Right atrium auricular region (tissue), 2 donors: ENCODE measurements at places on chromosomes 2 and 18. TPM values are rescaled to one million over a fixed set of nuclear protein-coding genes. Genes with fewer than 3 reads are reported as not detected.

The CD8B2 gene
- total RNA-seq, result not detected

The SIGLEC15 gene
- not detected for total RNA-seq

The SCN3A gene
- total RNA-seq, result 2.6 TPM

The TOGARAM2 gene
- total RNA-seq, result 2.0 TPM

The AOX1 gene
- total RNA-seq, result 48.2 TPM

The TRIM43 gene
- not detected for total RNA-seq

The PER2 gene
- 5.2 TPM for total RNA-seq

DNA sequence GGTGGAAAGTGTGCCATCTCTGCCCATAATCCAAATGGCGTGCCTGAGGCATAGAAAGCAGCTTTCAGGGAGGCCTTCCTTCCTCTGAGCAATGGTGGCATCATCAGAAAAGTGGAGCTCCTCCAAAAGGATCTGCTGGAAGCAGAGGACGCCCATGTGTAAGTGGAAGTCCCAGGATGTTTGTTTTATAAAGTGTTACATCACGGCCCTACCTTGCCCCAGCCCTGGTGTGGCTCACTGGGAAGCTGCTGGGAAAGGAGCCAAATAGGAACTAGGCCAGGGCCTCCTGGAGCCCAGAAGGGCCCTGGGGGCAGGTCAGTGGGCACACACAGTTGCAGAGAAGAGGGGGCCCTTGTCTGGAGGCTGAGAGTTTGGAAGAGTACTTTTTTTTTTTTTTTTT is 4.2 kb upstream of the ODC1 start:
- no peak overlapping the region for H3K27ac ChIP-seq
- H3K4me3 ChIP-seq, result no peak overlapping the region
- H3K27me3 ChIP-seq, result no peaks in the 10 kb centered on the region
- DNase-seq, result no peak
- peaks cover 36% of the 10 kb centered on the region for H3K4me1 ChIP-seq

DNA sequence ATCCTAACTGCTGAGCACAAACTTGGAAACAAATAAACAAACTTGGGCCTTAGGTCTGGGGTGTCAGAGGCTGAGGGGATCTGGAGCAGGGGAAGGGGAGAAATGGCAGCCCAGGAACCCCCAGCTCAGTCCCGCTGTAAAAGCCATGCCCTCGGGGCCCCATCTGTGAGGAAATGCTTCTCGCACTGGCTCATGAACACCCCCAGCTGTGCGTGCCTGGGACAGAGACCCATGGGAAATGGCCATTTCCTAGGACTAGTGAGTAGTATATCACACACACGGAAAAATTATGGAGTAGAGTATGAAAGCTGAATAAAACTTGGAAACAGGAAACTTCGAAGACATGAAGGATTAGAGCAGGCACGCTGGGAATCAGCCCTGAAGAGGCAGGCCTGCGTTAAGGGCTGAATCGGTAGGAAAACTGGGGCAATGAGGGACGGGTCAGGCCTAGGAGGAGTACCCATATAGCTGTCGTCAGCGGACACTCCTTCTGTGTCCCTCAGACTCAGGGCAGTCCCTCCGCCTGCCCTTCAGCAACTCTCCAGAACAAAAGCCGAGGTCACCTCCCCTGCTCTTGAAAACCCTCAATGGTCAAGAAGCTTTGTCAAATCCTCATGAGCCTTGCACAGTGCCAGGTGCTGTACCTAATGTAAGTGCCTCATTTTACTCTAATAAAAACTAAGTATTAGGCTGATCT is 120.8 kb upstream of the ODC1 start:
- peaks cover 24% of the 10 kb centered on the region for H3K36me3 ChIP-seq
- no peak for DNase-seq
- no peak overlapping the region for H3K4me3 ChIP-seq
- no peak overlapping the region for H3K27ac ChIP-seq

GRCh38 chr2:6574121-6574520 is 291.6 kb downstream of the CMPK2 start:
- no peak overlapping the region for H3K4me3 ChIP-seq
- H3K4me1 ChIP-seq, result no peaks in the 10 kb centered on the region
- no peak for DNase-seq
- H3K36me3 ChIP-seq, result no peaks in the 10 kb centered on the region
- H3K27ac ChIP-seq, result no peak overlapping the region

- no peaks in the 10 kb centered on the region for H3K27me3 ChIP-seq
- H3K27ac ChIP-seq, result no peak overlapping the region
- DNase-seq, result no peak
- no peaks in the 10 kb centered on the region for H3K4me1 ChIP-seq
- H3K4me3 ChIP-seq, result no peak overlapping the region
Observed at GRCh38 chr2:216279031-216279430, 93.3 kb downstream of the MARCHF4 start.

DNA sequence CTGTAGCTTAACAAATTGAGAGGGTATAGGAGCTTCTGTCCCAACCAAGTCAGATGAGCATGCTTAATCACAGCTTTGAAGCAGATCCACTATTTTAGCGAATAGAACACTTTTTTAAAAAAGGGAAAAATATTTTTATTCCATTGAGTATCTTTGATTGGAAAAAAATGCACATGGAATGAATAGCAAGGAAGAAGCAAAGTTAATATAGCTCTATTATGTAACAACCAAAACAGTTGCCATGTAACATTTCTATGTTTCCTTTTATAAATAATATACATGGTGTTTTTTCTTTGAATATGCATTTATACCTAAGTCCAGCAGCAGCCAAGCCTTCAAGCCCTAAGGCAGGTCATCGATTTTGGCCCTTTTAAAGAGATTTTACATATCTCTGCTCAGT is 21.4 kb upstream of the SPTBN1 start:
- no peak overlapping the region for H3K27ac ChIP-seq
- no peak for DNase-seq
- H3K4me3 ChIP-seq, result no peak overlapping the region
- H3K27me3 ChIP-seq, result no peaks in the 10 kb centered on the region

DNA sequence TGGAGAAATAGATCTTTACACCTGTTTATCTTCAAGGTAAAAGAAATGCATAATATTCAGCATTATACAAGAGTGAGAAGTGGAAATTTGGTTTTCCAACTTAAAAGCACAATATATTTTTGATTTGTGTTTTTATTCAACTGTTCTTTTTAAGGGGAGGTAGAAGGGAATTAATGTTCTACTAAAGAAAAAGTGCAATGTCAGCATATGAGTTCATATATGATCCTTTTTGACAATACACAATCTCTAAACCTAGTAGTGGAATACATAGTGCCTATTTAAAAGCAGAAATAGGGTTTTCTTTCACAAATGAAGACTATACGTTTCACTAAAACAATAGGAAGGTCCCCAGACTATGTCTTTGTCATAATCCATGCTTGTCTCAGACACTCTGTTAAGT is 63.2 kb upstream of the ATP5MC3 start:
- H3K36me3 ChIP-seq, result no peaks in the 10 kb centered on the region
- H3K4me3 ChIP-seq, result no peak overlapping the region
- DNase-seq, result no peak
- H3K27me3 ChIP-seq, result no peaks in the 10 kb centered on the region
- H3K4me1 ChIP-seq, result no peaks in the 10 kb centered on the region
- H3K27ac ChIP-seq, result no peak overlapping the region

DNA sequence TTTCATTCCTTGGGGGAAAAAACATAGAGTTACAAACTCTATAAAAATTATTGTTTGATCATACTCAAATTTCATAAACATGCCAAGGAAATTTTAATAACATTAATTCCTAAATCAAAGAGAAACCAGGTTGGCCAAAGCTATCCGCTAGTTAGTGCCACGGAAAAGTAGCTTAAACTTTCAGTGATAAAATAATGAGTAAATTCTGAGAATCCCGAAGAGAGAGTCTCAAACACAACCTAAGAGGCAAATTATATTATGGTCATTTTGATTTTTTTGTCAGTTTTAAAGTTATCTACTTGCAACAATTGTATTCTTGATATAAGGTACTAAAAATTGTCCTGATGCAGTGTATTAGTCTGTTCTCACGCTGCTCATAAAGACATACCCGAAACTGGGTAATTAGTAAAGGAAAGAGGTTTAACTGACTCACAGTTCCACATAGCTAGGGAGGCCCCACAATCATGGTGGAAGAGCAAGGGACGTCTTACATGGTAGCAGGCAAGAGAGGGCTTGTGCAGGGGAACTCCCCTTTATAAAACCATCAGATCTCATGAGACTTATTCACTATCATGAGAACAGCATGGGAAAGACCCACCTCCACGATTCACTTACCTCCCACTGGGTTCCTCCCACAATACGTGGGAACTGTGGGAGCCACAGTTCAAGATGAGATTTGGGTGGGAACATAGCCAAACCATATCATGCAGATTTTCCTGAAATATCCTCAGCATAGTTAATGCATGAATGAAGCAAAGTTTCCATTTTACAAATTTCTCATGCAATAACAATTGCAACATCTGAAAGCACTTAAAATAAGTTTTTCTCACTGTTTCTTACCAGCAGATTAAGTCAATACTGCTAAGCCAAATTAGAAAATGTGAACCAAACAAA is 205.9 kb upstream of the STK17B start:
- no peak overlapping the region for H3K27ac ChIP-seq
- H3K27me3 ChIP-seq, result no peaks in the 10 kb centered on the region
- no peak for DNase-seq
- no peaks in the 10 kb centered on the region for H3K36me3 ChIP-seq

GRCh38 chr2:99776906-99777646 is 287.3 kb upstream of the REV1 start:
- no peaks in the 10 kb centered on the region for H3K27me3 ChIP-seq
- no peak for DNase-seq
- no peaks in the 10 kb centered on the region for H3K36me3 ChIP-seq
- no peak overlapping the region for H3K4me3 ChIP-seq
- H3K4me1 ChIP-seq, result peaks cover 7% of the 10 kb centered on the region

GRCh38 chr2:135709992-135710391 is 31.7 kb upstream of the UBXN4 start:
- no peak overlapping the region for H3K4me3 ChIP-seq
- no peaks in the 10 kb centered on the region for H3K36me3 ChIP-seq
- H3K27me3 ChIP-seq, result no peaks in the 10 kb centered on the region
- peak; percentile 69 for DNase-seq
- H3K27ac ChIP-seq, result no peak overlapping the region

- H3K27me3 ChIP-seq, result no peaks in the 10 kb centered on the region
- no peaks in the 10 kb centered on the region for H3K36me3 ChIP-seq
- H3K27ac ChIP-seq, result no peak overlapping the region
- no peak overlapping the region for H3K4me3 ChIP-seq
- DNase-seq, result no peak
Observed at GRCh38 chr2:209988010-209988409, 14.4 kb upstream of the RPE start.

DNA sequence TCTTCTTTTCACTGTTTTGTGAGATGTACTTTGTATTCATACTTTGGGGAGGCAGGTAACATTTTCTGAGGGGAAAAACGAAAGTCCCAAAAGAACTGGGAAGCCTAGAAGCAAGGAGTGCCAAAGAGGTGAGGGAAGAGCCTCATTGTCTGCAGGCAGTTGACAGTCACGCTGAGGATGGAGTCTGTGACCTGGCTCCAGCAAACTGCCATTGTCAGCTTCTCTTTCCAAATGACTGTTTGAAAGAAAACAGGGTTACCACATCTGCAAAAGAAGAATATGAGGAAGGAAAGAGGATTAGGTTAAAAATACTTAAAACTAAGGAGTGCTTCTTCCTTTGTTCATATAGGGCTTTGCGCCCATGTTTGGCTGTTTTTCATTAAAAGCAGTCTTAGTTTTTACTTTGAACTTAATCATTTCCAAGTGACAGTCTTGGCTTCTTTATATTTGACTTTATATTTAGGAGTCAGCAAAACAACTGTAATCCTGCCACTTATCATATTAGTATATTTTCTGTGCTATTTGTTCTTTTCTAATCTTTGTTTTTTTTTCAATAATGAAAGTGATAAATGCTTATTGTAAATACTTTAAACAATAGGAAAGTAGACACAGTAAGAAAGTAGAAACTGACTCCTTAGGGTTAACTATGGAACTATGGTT is 35.0 kb downstream of the CERS6 start:
- H3K27ac ChIP-seq, result peak overlapping the region; percentile 53
- H3K27me3 ChIP-seq, result no peaks in the 10 kb centered on the region
- no peak for DNase-seq
- H3K4me3 ChIP-seq, result no peak overlapping the region

DNA sequence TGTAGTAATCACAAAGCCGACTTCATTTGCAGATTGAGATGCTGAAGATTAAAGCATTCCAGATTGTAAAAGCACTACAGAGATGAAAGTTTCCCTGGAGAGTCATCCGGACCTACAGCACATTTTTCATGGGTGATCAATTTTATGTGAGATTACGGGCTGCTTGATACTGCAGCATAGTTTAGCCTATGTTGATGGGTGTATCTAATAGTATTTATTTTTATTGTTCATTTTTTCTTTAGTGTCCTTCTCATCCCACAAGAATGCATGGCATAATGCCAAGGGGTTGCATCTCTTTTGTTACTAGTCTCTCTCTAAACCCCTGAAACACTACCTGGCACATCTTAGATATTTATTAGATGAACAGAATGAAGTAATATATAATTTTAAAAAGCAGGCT is 240.4 kb downstream of the MBD2 start:
- H3K36me3 ChIP-seq, result no peaks in the 10 kb centered on the region
- no peak overlapping the region for H3K27ac ChIP-seq
- no peak for DNase-seq
- H3K27me3 ChIP-seq, result no peaks in the 10 kb centered on the region
- H3K4me3 ChIP-seq, result no peak overlapping the region

GRCh38 chr2:209578394-209579001 is 154.7 kb downstream of the MAP2 start:
- H3K27me3 ChIP-seq, result no peaks in the 10 kb centered on the region
- H3K4me1 ChIP-seq, result peaks cover 5% of the 10 kb centered on the region
- no peak for DNase-seq
- no peak overlapping the region for H3K4me3 ChIP-seq
- no peak overlapping the region for H3K27ac ChIP-seq

DNA sequence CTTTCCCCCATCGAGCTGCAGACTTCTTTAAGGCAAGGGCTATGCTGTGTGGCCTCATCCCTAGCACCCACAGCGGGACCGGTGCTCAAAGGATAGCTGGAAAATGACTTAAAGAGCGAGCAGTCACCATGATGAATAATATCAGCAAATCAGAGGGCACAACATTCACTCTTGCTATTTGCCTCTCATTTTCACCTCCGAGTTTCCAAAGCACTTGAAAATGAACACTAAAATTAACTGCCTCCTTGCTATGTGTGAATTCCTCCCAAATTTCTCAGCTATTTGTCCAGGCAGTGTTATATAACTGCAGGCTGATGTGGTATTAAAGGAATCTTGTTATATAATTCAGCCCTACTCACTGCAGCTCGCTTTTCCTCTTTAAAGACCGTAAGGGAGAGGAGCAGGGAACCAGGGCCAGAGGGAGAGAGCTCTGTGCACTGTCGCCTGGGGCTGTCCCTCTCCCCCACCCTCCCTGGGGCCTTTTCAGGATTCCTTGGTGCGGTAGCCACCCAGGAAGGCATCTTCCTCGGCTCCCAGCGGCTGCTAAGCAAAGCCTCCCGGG is 1.4 kb downstream of the CYS1 start:
- no peak for DNase-seq
- H3K36me3 ChIP-seq, result no peaks in the 10 kb centered on the region
- peaks cover 22% of the 10 kb centered on the region for H3K4me1 ChIP-seq

GRCh38 chr2:183185534-183185933 is 61.3 kb downstream of the NUP35 start:
- no peak overlapping the region for H3K27ac ChIP-seq
- H3K27me3 ChIP-seq, result no peaks in the 10 kb centered on the region
- peaks cover 24% of the 10 kb centered on the region for H3K36me3 ChIP-seq
- H3K4me3 ChIP-seq, result no peak overlapping the region
- no peaks in the 10 kb centered on the region for H3K4me1 ChIP-seq
- no peak for DNase-seq

GRCh38 chr2:1990724-1991123 is 246.4 kb upstream of the PXDN start:
- no peak overlapping the region for H3K4me3 ChIP-seq
- no peaks in the 10 kb centered on the region for H3K4me1 ChIP-seq
- DNase-seq, result no peak
- peak overlapping the region; percentile 62 for H3K27ac ChIP-seq
- no peaks in the 10 kb centered on the region for H3K27me3 ChIP-seq
